Central memory CD8-positive, alpha-beta T cell (primary cell): ENCODE measurements at places on chromosomes 6 and 20.

GRCh38 chr6:139882977-139883728 lies 508.7 kb upstream of the CITED2 start:
- no peak for DNase-seq

- DNase-seq: no peak
These were observed 59.4 kb upstream of the TMEM30A start for GRCh38 chr6:75344021-75344420.

DNA sequence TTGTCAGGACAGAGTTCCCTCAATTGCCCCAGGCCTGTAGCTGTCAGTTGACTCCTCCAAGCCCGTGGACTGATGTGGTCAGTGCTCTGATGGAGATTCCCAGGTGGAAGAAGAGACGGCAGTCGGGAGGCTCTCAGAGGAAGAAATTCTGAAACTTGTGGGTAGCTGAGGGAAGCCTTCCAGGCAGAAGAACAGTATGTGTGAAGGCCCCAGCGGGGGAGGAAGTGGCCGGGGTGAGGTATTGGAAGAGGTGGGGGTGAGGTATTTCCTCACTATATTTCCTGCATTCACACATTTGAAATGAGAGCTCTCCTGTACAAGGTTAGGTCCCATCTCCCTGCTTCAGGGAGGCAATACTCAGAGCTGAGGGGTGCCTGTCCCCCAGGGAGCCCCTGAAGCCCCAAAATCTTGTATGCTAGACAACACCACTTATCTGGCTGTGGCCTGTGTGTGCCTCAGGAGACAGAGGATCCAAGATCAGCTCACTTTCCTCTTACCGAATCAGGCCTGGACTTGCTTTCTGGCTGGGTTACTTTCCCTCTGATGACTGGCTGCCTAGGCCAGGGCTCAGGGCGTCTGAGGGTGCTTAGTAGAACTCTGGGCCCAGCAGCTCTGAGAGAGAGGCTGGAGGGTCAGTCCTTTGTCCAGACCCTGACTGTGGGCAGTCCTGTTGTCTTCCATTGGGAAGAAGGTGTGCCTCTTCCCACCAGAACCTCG lies 49.3 kb upstream of the MYL9 start:
- DNase-seq: peak; percentile 43

DNA sequence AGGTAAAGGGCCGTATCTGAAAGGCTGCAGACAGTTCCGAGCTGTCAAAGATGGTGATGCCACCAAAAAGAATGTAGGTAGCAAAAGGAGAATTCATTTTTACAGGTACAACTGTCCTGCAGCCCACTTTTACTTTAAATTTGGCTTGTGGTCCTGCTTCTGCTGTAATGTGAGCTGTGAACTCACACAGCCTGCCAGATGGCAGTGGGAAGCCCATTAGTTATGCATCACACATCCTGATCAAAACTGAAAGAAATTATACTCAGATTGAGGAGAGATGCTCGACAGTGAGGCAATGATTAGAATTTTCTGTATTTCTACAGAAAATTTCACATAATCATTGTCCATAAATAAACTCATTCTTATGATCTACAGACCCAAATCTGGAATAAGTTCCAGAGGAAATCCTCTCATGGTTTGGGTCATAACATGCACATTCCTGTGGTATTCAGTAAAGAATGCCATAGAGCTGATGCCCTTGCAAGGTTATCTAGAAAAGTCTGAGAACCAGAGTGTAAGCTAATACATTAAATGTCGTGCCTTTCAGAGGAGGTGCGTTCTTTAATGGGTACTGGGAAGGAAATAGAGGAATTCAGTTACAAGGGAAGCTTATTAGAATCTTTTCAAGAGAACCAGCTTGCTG lies 23.9 kb upstream of the E2F3 start:
- no peak for DNase-seq

GRCh38 chr6:34476921-34477320 lies 11.0 kb downstream of the PACSIN1 start:
- no peak for DNase-seq

- DNase-seq: no peak
These were observed 44.2 kb downstream of the AKAP12 start for GRCh38 chr6:151284012-151284411.

GRCh38 chr20:45094201-45094600 lies 6.7 kb downstream of the KCNS1 start:
- no peak for DNase-seq

DNA sequence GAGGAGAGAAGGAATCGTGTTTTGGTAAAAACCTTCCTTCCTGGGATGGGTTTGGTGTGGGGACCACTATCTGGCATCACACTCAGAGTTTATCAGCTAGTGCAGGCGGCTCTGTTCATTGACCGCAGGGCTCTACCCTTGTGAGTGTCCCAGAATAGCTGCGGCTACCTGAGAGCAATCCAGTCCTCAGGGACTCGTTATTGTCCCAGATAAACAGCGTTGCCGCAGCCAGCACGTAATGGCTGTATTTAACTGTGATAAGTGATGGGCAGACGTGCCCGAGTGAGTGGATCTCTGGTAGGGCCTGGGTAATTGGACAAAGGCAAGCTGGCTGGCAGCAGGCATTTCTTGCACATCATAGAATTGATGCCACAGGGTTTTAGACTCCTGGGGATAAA lies 163.3 kb downstream of the SOBP start:
- DNase-seq: no peak

DNA sequence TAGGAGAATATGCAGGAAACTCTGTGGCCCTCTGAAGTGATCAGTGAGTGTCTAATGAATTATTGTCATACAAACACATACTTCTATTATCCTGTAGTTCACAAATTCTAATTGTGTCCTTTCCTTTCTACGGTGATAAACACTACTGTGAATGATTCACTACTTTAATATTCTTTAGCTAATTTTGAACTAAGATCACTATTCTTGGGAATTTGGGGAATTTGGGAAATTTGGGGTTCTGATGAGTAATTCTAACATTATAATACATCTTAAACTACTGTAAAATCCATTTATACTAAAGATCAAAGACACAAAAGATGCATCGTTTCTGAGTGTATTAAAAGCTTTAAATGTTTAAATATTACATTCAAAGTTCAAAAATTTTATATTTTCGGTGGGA lies 1287.2 kb upstream of the CITED2 start:
- DNase-seq: no peak

DNA sequence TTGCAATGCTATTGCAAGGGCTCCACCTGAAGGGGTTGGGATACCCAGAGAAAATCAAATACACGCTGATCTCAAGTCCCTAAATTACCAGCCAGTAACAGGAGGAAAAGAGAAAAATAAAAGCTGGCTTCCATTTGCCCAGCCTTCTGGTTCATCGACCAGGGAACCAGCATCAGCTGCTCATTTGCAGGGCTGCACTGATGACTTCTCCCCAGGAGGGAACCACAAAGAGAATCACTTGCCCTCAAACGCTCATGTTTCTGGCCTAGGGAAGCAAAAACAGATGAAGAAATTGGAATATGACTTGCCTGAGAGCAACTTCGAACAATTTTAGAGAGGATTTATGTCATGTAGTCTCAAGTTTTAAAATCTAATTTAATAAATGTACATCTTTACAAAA lies 119.7 kb downstream of the SH3BGRL2 start:
- DNase-seq: no peak

DNA sequence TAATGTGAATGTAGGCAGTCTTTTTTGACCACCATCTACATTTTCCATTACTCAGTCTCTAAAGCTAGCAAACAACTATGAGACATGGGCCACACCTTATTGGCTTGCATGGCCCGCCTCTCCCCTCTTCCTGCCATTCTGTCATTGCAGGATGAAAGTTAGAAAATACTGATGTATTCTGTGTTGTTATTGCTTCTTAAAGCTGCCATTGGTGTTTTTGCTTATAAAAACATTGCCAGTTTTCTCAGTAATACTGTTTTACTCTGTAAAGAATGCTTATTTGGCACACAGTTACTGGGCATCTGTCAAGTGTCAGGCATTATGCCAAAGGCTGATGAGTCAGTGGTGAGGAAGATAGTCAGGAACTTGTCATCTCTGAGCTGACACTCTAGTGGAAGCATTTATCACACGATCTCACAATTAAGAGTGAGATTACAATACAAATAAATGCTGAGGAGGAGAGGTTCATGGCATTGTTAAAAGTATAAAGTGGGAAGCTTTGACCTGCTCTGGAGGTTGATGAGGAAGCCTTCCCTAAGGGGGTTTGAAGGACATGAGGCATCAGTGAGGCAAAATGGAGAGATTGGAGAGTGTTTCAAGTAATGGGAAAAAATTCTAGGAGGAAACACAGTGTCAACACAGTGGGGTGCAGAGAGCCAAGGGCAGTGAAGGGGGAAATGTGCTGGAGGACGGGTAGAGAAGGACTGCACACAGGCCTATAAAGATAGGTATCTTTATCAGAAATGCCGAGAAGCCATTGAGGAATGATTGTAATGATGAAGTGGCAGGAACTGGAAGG lies 14.7 kb downstream of the KLHL32 start:
- DNase-seq: no peak

DNA sequence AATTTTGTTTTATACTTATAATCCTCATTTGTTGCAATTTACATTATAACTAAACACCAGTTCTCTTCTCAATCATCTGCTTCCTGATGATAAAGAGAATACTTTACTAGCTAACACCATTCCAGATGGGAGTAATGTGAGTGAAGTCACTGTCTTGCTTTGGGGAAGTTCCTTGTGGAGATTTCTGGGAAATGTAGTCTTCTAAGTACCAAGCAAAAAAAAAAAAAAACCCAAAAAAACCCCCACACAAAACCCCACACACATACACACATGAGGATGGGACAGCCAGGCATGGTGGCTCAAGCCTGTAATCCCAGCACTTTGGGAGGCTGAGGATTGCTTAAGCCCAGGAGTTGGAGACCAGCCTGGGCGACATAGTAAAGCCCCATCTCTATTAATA lies 2.2 kb upstream of the SNPH start:
- DNase-seq: no peak

GRCh38 chr20:45032781-45033180 lies 66.5 kb downstream of the STK4 start:
- DNase-seq: no peak

DNA sequence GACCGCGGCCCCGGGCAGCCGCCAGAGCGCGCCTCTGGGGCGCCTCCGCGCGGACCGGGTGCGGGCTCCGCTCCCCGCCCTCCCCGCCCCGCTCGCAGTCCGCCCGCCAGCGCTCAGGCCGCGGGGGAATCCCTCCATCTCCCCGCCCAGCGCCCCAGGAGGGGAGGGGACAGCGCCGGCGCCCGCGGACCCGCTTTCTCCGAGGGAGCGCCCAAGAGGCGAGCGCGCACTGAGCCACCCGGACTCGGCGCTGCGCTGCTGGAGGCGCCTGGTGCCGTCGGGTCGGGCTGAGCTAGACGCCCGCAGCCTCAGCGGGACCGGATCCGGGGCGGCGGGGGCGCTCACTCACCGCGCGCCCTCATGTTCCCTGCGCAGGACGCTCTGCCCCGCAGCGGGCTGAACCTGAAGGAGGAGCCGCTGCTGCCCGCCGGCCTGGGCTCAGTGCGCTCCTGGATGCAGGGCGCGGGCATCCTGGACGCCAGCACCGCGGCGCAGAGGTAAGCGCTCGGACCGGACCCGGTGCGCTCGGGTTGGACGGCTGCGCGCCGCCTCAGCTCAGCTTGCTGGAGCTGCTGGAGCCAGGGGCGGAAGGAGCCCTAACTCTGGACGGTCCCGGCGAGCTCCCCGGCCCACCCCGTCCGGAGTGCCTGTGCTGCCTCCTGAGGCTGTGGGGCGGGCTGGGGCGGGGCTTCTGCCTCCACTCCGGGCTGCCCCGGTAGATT lies 867 bp downstream of the EBF4 start:
- DNase-seq: peak; percentile 26

- DNase-seq: peak; percentile 36
These were observed 650 bp upstream of the TTK start for GRCh38 chr6:80003826-80004172.

- DNase-seq: no peak
These were observed 13.6 kb upstream of the GATA5 start for GRCh38 chr20:62489186-62489931.

- DNase-seq: no peak
These were observed 12.8 kb downstream of the TRAF3IP2 start for GRCh38 chr6:111592726-111593511.

GRCh38 chr6:35694462-35694861 lies 5.7 kb upstream of the FKBP5 start:
- no peak for DNase-seq

- no peak for DNase-seq
These were observed 22.1 kb upstream of the EYA2 start for GRCh38 chr20:46872328-46873211.

DNA sequence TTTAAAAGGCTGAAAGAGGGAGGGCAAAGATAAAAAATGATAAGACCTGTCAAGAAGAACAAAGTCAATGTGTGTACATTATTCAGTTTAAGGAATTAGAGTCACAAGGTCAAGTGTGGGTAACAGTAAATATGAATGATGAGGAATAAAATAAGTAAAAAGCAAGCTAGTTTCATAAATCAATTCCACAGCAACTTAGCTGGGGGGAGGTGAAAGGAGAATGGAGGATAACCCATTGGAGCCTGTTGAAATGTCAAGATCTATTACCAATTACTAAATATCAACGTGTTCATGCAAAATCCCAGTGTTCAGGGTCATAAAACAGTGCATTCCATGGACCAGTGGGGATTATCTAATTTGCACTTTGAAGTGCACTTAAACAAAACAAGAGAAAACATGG lies 242.9 kb downstream of the TBX18 start:
- no peak for DNase-seq

GRCh38 chr20:33994222-33994913 lies 657 bp downstream of the RALY start:
- DNase-seq: peak; percentile 64

DNA sequence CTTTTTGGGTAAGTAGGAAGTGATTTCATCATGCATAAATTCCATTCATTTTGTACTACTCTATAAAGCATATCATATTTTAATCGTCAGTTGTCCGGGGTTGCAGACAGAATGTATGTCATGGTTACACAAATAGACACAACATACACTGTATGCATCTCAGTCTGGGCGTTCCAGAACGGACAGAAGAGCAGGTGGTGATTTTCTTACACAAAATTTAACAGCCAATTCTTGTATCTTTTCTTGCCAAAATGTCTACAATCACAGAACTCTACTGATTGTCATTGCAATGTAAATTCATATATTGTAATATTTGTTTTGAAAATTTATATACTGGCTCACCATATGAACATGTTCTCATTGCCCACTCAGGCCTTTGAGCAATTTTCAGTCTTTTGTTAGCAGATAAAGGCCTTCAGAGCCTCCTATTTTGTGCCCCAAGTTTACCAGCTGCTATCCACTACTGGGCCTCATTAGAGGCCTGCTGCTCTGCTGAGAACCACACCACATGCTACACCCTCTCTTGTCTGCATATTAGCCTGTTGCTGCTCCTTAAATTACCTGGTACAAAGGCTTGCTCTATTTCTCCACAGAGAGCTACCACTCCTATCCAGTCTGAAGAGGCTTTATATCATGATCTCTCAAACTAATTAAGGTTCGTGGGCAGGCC lies 61.5 kb downstream of the PRDM13 start:
- no peak for DNase-seq

DNA sequence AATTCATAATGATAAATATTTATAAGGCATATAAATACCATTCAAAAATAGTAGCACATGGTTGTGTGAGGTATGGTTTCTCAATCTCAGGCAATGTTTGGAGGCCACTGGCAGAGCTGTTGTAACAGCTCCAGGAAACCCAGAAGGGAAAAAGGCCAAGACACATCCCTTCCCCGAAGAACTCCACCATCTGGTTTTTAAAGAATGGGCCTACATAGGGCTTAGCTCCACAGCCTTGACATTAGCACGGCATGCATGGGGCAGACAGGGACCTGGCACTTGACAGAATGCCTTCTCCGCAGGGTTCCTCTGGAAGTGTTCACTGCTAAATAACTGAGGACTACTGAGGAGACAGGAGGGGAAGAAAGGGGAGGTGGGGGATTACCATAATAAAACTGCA lies 16.1 kb upstream of the FOXO3 start:
- no peak for DNase-seq
